ENCODE measurements at places on chromosomes 16 and 17.

GRCh38 chr16:51124896-51125295, 26.2 kb downstream of the SALL1 start:
- DNase-seq: no peak

GRCh38 chr17:81890447-81891302, 711 bp downstream of the ALYREF start:
- peak; percentile 28 for DNase-seq

GRCh38 chr16:66618588-66619375, 14.3 kb downstream of the CMTM3 start:
- DNase-seq: no peak

DNA sequence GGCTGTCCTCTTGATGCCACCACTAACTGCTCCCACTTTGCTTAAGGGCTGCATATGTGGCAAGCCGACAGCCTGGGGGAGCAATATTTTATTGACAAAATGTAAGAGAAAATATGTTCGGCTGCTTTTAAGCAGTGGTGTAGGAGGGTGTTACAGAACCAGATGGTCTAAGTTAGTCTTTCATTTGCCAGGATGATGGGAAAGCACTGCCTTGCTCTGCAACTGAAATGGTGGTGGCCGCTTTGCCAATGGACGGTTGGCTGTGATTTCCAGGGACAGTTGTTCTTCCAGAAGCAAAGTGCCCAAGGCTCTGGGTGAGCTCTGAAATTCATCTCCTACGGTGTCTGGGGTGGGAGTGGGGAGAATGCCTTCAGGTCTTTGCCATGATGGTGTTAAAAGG, 469.3 kb downstream of the TOX3 start:
- DNase-seq: no peak

GRCh38 chr16:26889740-26890139, 177.0 kb upstream of the C16orf82 start:
- DNase-seq: no peak

- no peak for DNase-seq
These were observed 74.9 kb upstream of the ZFHX3 start for GRCh38 chr16:73122604-73123391.

DNA sequence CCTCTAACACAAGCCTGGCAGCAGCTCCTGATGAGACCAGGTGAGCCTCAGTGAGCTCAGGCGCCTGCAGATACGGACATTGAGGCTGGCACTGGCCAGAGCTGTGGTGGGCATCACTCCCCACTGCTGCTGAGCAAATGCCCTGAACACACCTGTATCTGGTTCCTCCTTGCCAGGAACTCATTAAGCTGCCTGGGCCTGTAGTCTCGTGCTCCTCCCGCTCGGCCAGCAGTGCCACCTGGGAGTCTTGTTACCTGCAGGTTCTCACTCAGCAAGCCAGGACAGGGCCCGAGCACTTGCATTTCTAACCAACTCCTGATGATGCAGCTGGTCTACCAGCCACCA, 13.3 kb downstream of the EIF4A3 start:
- DNase-seq: no peak

GRCh38 chr17:69581061-69581961, 166.8 kb downstream of the MAP2K6 start:
- DNase-seq: peak; percentile 10

- DNase-seq: no peak
These were observed 2.3 kb downstream of the VKORC1 start for GRCh38 chr16:31092330-31092729.

GRCh38 chr17:45345554-45346215, 28.9 kb upstream of the MAP3K14 start:
- no peak for DNase-seq

- DNase-seq: no peak
These were observed 104.3 kb upstream of the SDK2 start for GRCh38 chr17:73748508-73748907.

DNA sequence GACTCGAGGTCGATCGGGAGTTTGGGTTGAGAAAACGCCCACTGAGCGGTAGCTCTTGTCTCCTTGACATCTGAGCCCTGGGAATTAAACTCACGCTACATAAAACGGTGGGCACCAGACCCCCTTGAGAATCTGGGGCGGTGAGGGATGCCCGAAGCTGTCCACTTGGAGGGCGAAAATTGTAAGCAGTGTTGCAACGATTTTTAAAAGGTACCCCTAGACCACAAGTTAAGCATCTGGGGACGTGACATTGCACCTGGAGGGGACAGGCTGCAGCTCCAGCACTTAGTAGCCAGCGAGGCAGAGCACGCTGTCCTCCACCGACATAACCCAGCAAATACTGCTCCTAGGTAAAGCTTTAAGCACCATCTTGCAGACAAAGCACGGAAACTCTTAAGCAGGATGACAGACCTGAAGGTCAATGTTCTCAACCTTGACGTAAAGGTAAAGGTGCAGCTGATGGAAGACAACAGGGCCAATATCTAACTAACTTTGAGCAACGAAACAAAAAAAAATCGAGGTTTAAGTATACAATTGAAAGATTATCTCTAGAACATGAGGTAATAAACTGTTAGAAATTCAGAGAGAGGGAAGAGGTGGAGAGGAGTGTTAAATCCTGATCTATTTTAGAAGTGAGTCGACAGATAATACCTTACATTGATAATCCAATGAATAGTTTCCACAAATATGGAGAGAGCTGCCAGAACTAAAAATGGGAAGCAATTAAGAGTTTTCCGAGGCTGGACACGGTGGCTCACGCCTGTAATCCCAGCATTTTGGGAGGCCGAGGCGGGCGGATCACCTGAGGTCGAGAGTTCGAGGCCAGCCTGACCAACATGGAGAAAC, 921 bp upstream of the CDR2 start:
- DNase-seq: no peak

DNA sequence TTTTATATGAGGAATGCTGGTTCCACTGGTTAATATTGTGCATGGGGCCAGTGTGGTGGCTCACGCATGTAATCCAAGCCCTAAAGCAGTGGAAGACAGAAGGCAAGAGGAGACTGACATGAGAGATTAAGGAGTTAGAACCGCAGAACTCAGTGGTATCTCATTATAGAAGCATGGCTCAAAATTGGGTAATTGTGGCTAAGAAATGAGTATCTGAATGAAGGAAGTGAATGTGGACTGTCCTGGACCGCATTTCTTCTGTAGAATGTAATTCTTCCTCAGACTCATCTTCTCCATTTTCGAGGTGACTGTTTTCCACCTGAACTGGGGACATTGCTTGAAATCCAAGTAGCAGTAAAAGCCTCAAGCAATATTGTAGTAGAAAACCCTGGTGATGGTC, 42.6 kb upstream of the CDR2 start:
- DNase-seq: no peak

DNA sequence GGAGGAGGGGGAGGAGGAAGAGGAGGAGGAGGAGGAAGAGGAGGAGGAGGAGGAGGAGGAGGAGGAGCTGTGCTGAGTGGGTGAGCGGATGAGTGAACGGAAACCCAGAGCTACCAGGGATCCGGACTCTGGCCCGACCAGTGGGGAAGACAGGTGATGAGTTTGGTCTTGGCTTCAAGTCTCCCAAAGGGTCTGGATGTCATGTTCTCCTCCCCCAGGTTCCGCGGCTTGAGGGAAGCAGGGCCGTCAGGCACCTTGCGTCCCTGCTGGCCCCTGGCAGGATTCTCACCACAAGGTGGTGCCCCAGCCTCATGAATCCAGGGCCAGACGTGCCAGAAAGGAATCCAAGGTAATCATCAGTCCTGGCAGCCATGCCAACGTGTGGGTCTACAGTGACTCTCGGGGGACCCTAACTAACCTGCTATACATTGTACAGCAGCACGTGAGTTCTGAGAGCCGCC, 13.5 kb upstream of the ABAT start:
- DNase-seq: peak; percentile 60
